ENCODE measurements at places on chromosomes 7 and 10. TPM values are rescaled to one million over a fixed set of nuclear protein-coding genes. Genes with fewer than 3 reads are reported as not detected.

The SSBP1 gene
- total RNA-seq, result 149 TPM

The INSIG1 gene
- total RNA-seq, result 42.9 TPM

The PSD gene
- 0.71 TPM for total RNA-seq

The ANKRD2 gene
- 0.43 TPM for total RNA-seq

The PCGF5 gene
- 38.8 TPM for total RNA-seq

The ADRA2A gene
- total RNA-seq, result not detected

Data from nasal cavity respiratory epithelium epithelial cell of viscerocranial mucosa (primary cell).